ENCODE measurements at places on chromosomes 6 and 20.

- no peak for DNase-seq
These were observed 138.0 kb downstream of the TBC1D7 start for GRCh38 chr6:13190376-13190775.

GRCh38 chr20:63253438-63254231 is 628 bp downstream of the NKAIN4 start:
- DNase-seq = no peak

DNA sequence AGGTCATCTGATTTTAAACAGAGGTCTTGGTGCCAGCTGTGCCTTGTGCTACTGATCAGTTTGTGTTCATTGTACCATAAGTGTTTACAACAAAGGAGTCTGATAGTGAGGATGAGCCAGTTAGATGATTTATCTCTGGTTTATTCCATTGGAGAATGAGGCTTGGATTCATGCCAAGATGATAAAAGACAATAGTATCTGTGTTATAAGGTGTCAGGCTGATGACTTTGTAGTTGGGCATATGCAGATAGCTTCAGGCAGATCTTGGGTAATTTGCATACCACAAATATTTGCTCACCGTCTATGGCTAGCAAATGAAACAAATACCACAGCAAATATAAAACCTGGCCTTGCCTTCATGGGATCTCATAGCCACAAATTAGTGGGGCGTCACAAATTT is 43.3 kb upstream of the PHACTR2 start:
- DNase-seq = no peak

DNA sequence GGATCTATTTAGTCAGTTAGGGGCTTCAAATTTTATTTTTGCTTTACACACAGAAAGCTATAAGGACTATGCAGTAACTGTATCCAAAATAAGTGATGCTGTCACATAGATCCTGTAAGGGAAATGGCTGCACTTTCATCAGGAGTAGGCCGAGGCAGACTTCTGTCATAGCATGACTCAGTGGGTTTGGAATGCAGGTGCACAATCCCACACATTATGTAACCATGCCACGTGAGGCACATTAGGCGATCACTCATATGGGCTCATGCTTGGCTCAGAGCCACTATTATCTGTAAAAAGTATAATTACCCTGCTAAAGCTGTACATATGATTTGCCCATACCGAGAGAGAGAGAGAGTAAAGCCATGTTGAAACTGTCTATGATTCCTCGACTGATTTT is 1189.4 kb upstream of the EYS start:
- DNase-seq = no peak

DNA sequence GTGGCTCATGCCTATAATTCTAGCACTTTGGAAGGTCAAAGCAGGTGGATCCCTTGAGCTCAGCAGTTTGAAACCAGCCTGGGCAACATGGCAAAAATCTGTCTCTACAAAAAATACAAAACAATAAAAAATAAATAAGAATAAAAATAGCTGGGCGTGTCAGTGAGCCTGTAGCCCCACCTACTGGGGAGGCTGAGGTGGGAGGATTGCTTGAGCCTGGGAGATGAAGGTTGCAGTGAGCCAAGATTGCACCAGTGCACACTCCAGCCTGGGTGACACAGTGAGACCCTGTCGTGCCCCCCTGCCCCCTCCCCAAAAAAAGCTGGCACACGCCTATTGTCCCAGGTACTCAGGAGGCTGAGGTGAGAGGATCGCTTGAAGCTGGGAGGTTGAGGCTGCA is 35.1 kb upstream of the SRPK1 start:
- no peak for DNase-seq

DNA sequence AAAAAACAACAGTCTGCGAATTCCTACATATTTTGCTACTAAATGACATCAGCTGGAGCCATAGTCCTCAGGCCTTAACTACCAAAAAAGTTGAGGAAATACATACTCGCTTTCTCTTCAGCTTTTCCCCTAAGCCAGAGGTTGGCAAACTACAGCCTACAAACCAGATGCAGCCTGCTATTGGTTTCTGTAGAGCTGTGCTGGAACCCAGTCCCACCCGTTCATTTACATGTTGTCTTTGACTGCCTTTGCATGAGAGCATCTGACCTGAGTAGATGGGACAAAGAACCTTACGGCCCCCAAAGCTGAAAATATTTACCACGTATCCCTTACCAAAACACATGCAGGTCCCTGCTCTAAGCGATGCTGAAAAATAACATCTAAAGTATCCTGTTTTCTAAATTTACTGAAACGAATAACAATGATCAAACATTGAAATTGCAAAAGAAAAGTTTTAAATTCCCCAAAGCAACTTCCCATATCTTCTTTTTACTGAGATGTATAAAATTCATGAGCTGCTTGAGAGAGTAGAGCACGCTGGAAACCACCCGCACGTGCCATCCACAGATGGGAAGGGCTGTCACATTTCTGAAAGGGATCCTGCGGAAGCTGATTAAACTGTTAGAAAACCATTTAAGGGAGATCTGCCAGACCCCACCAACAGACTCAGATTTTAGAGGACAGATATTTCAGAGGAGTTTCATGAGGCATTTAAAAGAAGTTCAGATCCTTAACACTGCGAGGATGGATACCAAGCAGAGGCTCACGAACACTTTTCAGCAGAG is 124.1 kb downstream of the PRKN start:
- no peak for DNase-seq
